Non-pigmented ciliary epithelial cell (primary cell): ENCODE measurements at places on chromosomes 11 and 22.

GRCh38 chr11:122342089-122342744 is 226.2 kb upstream of the BLID start:
- no peak for DNase-seq

- DNase-seq, result no peak
Observed at GRCh38 chr11:59188954-59189353, 17.0 kb downstream of the DTX4 start.

DNA sequence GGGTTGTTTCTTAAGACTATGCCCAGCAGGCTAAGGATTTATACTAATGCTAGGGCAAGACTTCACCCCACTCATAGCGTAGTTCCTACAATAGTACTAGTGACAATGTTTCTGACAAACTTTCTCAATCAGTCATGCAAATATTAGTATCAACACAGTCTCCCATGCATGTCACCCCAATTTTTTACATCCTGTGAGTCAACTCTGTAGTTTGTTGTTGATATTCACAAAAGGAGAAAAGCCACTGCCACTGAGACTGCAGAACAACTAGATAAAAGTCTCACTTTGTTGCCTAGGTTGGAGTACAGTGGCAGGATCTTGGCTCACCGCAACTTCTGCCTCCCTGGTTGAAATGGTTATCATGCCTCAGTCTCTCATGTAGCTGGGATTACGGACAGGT is 155.2 kb downstream of the RBFOX2 start:
- DNase-seq, result no peak

GRCh38 chr11:113603277-113604059 is 102.6 kb downstream of the TMPRSS5 start:
- no peak for DNase-seq

- DNase-seq, result no peak
Observed at GRCh38 chr11:95229993-95230809, 801 bp downstream of the SESN3 start.

GRCh38 chr22:48899523-48900326 is 927.9 kb downstream of the BRD1 start:
- no peak for DNase-seq

- no peak for DNase-seq
Observed at GRCh38 chr11:5317292-5317691, 6.8 kb downstream of the OR51B2 start.

GRCh38 chr22:35172442-35172841 is 84.9 kb upstream of the HMGXB4 start:
- DNase-seq, result no peak

GRCh38 chr22:30681831-30682230 is 12.8 kb upstream of the OSBP2 start:
- no peak for DNase-seq

GRCh38 chr22:26797910-26798309 is 140.5 kb downstream of the MIAT start:
- no peak for DNase-seq

DNA sequence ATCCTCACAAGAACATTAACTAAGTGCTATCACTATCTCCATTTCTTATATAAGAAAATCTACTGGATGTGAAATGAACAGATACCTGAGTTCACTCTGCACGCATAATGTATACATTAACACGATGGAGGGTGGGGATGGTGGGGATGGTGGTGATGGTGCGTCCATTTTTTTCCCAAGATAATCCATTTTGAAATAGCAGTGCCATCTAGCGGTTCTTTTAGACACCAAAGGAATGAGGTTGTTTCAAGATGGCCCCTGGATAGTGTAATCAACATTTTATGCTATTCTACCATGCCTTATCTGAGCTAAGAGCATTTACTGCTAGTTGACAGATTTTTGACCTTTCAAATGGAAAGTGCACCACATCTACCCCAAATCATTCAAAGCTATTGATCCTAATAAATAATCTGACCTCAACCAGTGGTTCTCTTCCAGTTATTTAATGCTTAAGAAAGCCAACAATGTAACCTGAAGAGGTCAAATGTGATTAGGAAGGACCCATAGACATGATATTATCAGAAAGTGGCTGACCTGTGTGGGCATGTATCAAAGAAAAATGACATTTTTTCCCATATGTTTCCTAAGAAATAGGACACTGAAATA is 714.7 kb upstream of the TENM4 start:
- DNase-seq, result no peak

GRCh38 chr11:98234698-98235097 is 786.1 kb upstream of the CNTN5 start:
- no peak for DNase-seq

GRCh38 chr11:37141707-37142106 is 543.7 kb upstream of the RAG2 start:
- DNase-seq, result no peak

- DNase-seq, result no peak
Observed at GRCh38 chr11:35580397-35580781, 37.9 kb upstream of the FJX1 start.
